ENCODE measurements at places on chromosomes 5 and 9.
A peak's percentile ranks its signal among the peaks of the same experiment; 100 is the strongest.

DNA sequence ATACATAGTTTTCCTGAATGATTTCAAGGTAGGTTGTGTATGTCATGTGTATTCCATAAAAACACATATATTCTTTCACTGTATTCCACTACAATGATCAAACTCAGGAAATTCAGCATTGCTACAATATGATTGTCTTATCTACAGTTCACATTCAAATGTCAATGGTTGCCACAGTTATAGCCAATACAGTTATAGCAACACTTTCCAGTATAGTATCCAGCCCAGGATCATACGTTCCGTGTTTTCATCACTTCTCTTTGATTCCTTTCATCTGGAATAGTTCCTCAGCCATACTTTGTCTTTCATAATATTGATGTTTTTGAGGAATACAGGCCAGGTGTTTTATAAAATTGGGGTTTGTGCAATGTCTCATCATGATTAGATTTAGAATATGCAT lies 9.5 kb downstream of the OR2S2 start:
- DNase-seq = no peak

- no peak for DNase-seq
These were observed 127.8 kb upstream of the NR4A3 start for GRCh38 chr9:99693888-99694287.

DNA sequence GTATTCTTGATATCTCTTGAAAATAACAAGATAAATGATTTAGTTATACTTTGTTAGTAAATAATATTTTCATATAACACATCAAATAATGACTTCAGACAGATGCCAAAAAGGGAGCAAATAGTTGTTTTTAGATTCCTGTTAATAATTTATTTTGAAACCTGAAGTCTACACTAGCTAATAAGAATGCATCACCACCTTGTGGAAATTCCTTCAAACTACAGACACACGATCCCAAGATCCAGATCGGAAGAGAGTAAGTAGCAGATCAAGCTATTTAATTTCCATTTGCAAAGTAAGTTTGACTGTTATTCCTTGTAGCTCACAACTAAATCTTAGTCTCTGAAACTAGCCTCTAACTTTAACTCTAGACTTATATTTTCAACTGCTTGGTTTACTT lies 35.5 kb upstream of the ISL1 start:
- peak; percentile 68 for DNase-seq

GRCh38 chr5:44536650-44537260 lies 147.5 kb upstream of the FGF10 start:
- DNase-seq = peak; percentile 62

DNA sequence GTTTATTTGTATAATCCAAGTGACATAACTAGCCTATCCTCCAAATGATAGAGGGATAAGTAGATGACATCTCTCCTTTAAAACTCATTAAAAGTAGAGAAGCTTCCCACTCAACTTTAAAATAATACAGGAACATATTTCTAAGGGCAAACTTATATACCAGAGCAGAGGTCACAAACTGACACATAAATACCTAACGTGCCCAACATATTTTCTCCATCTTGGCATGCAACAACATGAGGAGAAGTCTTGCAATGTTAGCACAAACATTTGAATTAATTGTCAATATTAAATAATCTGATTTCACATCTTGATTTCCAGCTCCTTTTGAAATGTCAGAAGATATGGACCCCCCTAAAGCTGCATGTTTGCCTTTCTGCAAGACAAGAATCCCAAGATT lies 335.0 kb downstream of the DEPDC1B start:
- no peak for DNase-seq

- no peak for DNase-seq
These were observed 12.3 kb downstream of the ARSB start for GRCh38 chr5:78972654-78973428.

GRCh38 chr5:14178091-14178490 lies 34.9 kb downstream of the TRIO start:
- DNase-seq = no peak

GRCh38 chr5:98705841-98706240 lies 67.6 kb upstream of the RGMB start:
- DNase-seq = no peak

- no peak for DNase-seq
These were observed 365.6 kb downstream of the TAF11L14 start for GRCh38 chr5:17999858-18000257.

DNA sequence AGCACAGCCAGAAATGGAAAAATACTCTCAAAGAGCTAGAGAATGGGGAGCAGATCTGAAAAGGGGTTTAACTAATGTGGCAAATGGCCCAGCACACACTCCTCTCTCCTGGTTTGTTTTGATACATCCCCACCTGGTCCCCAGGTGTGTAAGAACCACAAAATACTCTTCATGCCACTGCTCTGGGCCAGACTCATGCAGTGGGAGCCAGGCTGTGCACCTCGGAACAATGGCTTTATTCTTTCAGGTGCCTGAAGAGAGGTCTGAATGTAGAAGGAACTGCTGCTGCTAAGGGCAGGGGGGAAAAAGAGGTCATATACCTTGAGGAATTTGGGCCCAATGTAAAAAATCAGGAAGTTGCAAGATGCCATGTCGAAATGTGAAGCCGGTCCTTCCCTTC lies 123.9 kb upstream of the ADAMTSL1 start:
- no peak for DNase-seq

DNA sequence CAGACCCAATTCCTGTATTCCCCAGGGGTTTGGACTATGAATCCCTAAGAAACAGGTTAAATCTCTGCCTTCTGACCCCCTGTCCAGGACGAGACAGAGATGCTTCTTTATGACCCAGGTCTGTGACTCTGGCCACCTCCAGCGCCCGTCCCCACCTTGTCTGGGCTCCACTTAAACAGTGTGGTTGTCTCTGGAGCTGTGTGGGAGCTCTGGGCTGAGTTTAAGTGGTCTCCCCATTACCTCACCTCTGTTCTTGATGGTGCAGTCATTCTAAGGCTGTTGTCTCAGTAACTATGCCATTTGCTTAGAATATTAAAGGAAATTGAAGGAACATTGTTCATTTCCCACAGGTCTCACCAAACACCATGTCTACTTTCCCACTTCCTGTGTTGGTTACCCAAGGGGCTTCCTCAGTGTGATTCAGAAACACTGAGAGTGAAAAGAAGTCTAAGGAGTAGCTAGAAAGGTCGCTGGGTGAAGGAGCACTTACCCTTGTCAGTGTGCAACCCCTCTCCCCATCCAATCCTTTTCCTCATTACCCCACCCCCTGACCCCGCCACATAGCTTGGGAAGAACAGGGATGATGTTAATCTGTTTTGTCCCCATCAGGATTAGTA lies 127.8 kb upstream of the CKMT2 start:
- no peak for DNase-seq

GRCh38 chr9:121399126-121399882 lies 29.3 kb upstream of the STOM start:
- no peak for DNase-seq

- DNase-seq = peak; percentile 73
These were observed 144.0 kb downstream of the TMC1 start for GRCh38 chr9:72665421-72665820.

GRCh38 chr5:55994495-55994997 lies at the start of gene IL6ST:
Gene IL6ST, minus strand, starts transcription at chr5:55994963. Its CDS starts 18,685 bp downstream, at chr5:55976278.
- DNase-seq = peak; percentile 85
